Natural killer cell treated with Interleukin-12 subunit alpha and Interleukin-12 subunit beta and Interleukin-15 and Interleukin-18, amount 100 ng/mL, for 72 hours (primary cell): ENCODE measurements at places on chromosomes 5 and 9. TPM values are rescaled to one million over a fixed set of nuclear protein-coding genes. Genes with fewer than 3 reads are reported as not detected.

Gene TAF11L11
- total RNA-seq: not detected

Gene ORM2
- not detected for total RNA-seq

DNA sequence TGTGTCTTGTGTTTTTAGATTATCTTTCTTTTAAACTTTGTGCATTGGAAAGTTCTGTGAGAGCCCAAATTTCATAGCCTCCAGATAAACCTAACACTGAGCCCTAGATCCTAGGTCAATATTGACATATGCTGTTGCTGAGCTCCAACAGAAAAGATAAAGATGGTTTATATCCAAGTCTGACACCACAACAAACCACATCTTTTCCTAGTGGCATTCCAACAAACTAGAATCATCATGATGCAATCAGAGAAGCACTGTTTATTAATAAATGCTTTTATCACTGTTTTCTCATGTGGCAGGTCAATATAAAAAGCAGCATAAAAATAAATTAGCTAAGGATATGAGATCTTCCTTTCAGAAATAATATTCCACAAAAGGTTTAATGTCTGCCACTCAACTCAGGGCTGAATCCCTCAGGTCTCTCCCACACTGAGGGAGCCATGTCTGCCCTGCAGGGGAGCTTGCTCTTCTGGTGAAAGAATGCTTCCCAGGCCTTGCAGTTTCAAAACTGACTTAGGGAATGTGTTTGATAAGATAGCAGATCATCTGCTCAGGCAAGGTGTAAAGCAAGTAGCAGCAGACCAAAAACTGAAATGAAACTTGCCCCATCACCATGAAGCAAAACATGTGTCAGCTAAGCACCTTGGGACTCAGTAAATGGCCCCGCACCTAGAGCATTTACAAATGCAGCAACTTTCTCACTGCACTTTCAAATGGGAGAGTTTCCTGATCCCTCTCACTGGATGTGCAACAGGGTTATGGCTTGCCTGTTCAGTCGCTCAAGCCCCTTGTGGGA lies 493.0 kb downstream of the AGTPBP1 start:
- no peak for DNase-seq
- H3K27me3 ChIP-seq: peaks cover 16% of the 10 kb centered on the region
- no peaks in the 10 kb centered on the region for H3K4me1 ChIP-seq
- H3K4me3 ChIP-seq: no peak overlapping the region
- no peaks in the 10 kb centered on the region for H3K36me3 ChIP-seq

- H3K36me3 ChIP-seq: peaks cover 6% of the 10 kb centered on the region
- no peaks in the 10 kb centered on the region for H3K27me3 ChIP-seq
- H3K27ac ChIP-seq: no peak overlapping the region
- no peak for DNase-seq
- no peak overlapping the region for H3K4me3 ChIP-seq
- H3K4me1 ChIP-seq: no peaks in the 10 kb centered on the region
Measured at GRCh38 chr9:130627051-130627450, 37.3 kb upstream of the PRDM12 start.

DNA sequence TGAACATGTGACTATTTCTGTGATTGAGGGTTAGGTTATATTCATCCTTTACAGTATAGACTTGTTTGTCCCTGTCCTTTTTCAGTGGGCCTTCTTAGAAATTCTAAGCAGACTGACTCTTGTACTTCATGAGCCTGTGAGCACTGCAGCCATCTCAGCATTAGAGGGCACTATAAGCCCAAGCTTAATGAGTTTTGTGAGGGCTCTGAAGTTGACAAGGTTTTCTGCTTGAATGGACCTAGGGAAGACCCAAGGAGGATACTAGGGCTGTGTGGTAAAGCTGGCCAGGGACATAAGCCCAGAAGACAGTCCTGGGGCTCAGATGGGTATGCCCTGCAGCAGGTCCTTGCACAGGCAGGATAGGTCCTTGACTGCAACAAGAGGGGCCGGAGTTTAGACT lies 126.5 kb downstream of the MRPS30 start:
- H3K27ac ChIP-seq: no peak overlapping the region
- H3K4me3 ChIP-seq: no peak overlapping the region
- no peaks in the 10 kb centered on the region for H3K4me1 ChIP-seq
- peaks cover 12% of the 10 kb centered on the region for H3K36me3 ChIP-seq

DNA sequence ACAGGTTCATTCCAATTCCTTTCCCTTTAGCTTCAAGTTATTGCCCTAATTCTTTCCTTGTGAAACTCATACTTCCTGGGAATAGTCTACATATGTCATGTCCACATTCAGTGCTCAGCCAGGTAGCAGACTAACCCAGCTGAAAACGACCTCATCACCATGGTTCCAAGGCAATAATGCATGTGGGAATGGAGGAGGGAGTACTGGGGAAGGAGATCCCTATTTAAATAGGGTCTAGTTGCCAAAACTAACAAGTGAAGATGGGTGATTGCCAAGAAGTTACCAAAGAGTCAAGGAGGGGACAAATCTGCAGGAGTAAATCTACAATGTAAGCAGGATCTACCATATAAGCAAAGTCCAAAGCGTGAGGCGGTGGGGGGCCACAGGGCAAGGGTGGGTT lies 47.3 kb upstream of the MCTP1 start:
- H3K27ac ChIP-seq: no peak overlapping the region
- H3K27me3 ChIP-seq: no peaks in the 10 kb centered on the region
- H3K36me3 ChIP-seq: no peaks in the 10 kb centered on the region
- no peak for DNase-seq

GRCh38 chr5:140189977-140190871 lies 15.2 kb downstream of the CYSTM1 start:
- H3K4me3 ChIP-seq: no peak overlapping the region
- no peaks in the 10 kb centered on the region for H3K36me3 ChIP-seq
- peaks cover 4% of the 10 kb centered on the region for H3K4me1 ChIP-seq
- H3K27ac ChIP-seq: no peak overlapping the region
- DNase-seq: no peak
- no peaks in the 10 kb centered on the region for H3K27me3 ChIP-seq

- DNase-seq: no peak
- no peaks in the 10 kb centered on the region for H3K36me3 ChIP-seq
Measured at GRCh38 chr9:36960575-36960955, 73.5 kb downstream of the PAX5 start.

GRCh38 chr5:16841416-16841815 lies 94.7 kb downstream of the MYO10 start:
- H3K4me1 ChIP-seq: no peaks in the 10 kb centered on the region
- no peak overlapping the region for H3K4me3 ChIP-seq
